ENCODE measurements at places on chromosomes 16 and 17.

DNA sequence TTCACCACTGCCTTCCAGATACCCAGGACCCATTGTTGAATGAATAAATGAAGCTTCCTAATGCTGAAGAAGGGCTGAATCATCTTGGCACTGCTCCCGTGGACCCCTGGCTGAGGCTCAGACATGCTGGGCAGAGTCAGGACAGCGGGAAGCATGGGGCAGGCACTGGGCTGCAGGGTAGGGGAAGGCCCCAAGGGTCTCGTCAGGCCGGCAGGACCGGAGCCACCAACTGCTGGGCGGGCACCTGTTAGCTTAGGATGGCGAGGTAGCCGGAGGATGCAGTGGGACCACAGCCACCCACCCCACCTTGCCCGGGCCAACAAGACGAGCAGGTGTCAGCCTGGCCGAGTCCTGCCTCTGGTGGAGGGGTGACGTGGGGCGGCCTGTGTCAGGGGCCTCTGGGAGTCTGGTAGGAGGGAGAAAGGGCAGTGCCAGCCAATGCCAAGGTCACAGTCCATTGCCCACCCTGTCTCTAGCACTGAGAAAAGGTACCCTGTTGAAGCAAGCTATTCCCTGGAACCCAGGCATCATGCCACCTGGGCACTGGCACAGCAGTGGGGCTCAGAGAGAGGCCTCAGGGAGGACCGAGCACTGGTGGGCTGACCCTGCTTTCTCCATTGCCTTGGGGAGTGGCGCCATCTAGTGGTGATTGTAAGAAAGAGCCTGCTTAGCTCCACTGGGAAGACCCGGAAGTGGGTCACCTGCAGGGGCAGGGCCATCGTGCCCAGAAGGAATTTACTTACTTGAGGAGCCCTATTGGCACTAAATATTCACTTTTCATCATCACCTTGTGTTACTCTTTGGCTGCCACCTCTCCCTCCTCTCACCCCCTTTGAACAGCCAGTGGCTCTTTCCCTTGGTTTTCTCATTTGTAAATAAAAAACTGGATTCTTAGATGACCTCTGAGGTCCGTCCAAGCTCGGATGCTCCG lies 3.0 kb upstream of the DLX3 start:
- peak; percentile 49 for DNase-seq

GRCh38 chr17:62933501-62934385 lies 32.3 kb upstream of the TANC2 start:
- no peak for DNase-seq

- DNase-seq: no peak
Observed at GRCh38 chr17:48554412-48555257, 9.7 kb upstream of the HOXB2 start.

GRCh38 chr16:17564856-17565255 lies 94.1 kb upstream of the XYLT1 start:
- DNase-seq: no peak

DNA sequence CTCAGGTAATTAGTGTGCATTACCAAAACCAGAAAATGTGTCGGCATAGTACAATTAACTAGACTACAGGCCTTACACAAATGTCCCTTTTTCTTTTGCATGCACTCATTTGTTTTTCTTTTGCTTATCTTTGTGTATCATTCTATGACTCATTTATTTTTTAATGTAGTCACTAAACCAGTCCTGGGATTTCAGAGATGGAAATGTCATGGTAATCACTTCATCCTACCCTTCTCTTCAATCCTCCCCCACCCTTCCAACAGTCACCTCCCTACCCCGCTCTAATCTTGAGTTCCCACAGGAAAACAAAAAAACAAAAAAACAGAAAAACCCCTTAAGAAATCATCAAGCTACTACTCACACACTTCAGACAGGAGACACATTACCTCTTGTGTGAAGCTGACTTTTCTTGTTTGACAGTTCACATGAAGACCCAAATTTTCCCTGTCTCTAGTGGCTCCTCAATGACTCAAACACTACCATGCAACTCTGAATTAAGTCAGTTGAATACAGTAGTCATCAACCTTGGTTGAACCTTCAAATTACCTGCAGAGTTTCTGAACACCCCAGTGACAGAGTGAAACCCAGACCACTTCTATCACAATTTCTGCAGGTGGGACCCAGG lies 242.4 kb upstream of the SALL1 start:
- no peak for DNase-seq

- DNase-seq: no peak
Observed at GRCh38 chr17:64378890-64379354, 11.7 kb downstream of the PECAM1 start.

GRCh38 chr17:30405161-30405560 lies 26.4 kb downstream of the CPD start:
- no peak for DNase-seq

- DNase-seq: no peak
Observed at GRCh38 chr17:40514013-40514875, 12.8 kb upstream of the TNS4 start.

GRCh38 chr17:41957031-41957868 lies 9.3 kb upstream of the CNP start:
- DNase-seq: no peak

GRCh38 chr16:87384162-87384874 lies 742 bp upstream of the FBXO31 start:
- no peak for DNase-seq

GRCh38 chr16:70745536-70746025 lies 55.4 kb downstream of the VAC14 start:
- DNase-seq: no peak

DNA sequence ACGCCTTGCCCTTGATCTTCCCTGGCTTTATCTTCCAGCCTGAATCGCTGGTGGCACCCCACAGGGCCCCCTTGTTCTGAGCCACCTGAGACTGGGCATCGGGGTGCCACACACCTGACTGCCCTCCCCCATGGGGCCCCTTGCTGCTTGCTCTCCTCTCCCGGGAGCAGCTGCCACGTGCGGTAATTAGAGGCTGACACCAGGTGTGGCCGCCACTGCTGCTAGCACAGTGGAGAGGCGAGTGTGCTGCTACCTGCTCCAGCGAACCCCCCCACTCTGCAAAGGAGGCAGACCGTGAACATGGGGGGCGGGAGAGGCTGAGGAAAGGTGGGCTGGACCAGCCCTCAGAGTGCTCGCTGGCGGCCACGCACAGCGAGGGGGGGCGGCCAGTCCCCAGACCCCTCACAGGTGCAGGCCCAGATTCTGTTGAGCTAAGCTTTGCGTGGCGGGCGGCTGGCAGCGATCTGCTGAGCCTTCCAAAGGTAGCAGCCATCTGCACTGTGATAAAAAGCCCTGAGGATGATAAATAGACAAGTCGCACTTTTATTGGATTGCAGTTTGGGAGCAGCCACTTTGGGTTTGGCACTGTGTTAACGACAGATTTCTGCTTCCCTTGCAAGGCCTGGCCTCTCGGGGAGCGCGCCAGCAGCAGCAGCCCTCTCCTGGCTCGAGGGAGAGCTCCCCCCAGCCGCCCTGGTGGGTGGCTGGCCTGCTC lies 167.9 kb upstream of the GSE1 start:
- DNase-seq: no peak

DNA sequence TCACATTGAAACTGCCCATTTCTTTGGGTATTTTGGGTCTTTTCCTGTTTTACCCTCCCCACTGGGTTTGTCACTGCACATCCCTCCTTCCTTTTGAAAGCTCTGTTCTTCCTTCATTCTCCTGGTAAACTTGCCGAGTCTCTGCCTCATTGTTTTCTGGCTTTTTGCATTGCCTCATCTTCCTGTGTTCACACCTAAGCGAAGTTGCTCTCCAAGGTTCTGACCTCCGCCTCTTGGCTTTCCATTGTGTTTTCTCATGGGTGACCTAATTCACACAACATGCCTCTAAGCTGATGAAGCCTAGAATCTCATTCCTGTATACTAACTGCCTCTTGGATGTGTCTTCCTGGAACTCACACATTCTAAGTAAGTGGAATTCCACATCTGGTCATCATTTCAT lies 1096.1 kb upstream of the EEF2KMT start:
- no peak for DNase-seq

DNA sequence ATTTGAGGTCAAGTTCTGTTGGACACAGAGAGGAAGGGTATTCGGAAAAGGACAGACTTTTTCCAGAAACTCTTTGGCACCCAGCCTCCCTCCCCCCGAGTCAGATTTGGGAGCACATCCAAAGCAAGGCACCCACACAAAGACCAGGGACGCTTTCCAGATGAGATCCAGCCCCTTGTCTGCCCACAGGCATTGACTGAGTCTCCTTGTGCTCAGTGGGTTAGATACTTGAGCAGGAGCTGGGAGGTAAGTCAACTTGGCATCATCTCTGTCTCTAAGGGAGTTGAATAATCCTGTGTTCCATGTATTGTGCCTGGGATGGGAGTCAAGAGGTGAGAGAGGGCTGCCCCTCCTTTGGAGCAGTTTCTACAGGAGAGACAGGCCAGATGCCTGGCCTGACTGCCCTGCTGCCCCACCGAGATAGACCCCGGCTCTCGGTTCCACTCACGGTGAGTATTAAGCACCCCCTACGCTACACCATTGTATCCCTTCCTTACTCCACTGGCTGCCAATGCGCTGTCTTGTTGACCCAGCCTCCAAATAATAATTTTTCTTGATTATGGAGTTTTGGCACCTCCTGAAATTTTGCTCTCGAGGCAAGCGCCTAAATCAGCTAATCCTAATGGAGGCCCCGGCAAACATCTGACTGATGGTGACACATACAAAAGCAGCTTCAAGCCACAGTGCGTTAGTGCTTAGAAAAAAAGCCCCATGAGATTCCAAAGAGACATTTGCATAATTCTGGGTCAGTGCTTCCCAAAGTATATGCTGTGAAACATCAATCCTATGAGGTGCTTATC lies 29.6 kb upstream of the MAP3K14 start:
- no peak for DNase-seq

DNA sequence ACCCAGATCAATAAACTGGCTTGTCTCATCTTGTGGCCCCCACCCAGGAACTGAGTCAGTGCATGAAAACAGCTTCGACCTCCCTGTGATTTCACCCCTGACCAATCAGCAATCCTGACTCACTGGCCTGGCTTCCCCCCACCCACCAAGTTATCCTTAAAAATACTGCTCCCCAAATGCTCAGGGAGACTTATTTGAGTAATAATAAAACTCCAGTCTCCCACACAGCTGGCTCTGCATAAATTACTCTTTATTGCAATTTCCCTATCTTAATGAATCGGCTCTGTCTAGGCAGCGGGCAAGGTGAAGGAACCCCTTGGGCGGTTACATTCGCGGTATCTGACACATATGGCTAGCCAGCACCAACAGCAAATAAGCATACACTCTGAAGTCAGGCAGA lies 9.8 kb upstream of the RABEP1 start:
- no peak for DNase-seq

GRCh38 chr16:86818671-86819532 lies 240.6 kb downstream of the FOXL1 start:
- DNase-seq: no peak

DNA sequence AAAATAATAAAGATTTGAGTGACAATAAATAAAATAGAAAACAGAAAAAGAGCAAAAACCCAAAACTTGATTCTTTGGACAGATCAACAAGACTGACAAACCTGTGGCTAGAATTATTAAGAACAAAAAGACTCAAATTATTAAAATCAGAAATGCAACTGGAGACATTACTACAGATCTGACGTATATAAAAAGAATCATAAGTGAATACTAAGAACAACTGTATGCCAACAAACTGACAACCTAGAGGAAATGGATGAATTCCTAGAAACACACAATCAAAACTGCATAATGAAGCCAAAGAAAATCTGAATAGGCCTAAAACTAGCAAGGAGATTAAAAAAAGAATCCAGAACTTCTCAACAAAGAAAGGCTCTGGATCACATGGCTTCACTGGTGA lies 47.4 kb downstream of the NETO2 start:
- DNase-seq: no peak

DNA sequence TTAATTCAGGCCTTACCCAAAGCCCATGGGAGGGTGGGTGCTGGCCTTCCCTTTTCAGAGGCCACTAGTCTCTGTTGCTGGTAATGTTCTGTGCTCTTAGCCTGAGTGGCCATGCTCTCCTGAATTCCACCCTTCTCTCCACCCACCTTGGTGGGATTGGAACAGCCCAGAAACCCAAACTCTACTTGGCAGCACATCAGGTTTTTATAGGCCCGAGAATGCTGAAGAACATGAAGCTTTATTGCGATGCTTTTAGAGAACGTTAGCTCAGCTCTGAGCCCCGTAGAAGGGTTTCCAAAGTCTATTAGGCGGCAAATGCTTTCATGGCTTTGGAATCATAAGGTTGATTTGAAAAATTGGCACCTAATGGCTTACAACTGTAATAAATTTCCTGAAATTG lies 209.3 kb downstream of the MSI2 start:
- DNase-seq: no peak

GRCh38 chr16:1010815-1011214 lies 29.2 kb downstream of the SOX8 start:
- DNase-seq: no peak

GRCh38 chr17:63447471-63448009 lies 1.4 kb upstream of the CYB561 start:
- no peak for DNase-seq

DNA sequence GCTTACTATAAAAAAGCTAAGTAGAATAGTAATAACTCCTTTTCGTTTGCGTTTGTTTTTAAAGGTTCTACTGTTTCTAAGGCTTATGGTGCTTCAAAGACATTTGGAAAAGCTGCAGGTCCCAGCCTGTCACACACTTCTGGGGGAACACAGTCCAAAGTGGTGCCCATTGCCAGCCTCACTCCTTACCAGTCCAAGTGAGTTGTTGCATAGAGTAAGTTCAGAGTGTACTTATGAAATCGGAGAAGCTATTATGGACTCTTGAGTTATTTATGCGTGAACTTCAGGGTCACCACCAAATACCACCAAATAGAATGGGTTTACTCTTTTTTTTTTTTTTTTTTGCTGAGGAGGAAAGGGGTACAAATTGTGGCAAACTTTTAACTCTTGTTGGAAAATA lies 45.8 kb downstream of the RPA1 start:
- no peak for DNase-seq

GRCh38 chr16:76195056-76195455 lies 82.1 kb upstream of the CNTNAP4 start:
- no peak for DNase-seq

DNA sequence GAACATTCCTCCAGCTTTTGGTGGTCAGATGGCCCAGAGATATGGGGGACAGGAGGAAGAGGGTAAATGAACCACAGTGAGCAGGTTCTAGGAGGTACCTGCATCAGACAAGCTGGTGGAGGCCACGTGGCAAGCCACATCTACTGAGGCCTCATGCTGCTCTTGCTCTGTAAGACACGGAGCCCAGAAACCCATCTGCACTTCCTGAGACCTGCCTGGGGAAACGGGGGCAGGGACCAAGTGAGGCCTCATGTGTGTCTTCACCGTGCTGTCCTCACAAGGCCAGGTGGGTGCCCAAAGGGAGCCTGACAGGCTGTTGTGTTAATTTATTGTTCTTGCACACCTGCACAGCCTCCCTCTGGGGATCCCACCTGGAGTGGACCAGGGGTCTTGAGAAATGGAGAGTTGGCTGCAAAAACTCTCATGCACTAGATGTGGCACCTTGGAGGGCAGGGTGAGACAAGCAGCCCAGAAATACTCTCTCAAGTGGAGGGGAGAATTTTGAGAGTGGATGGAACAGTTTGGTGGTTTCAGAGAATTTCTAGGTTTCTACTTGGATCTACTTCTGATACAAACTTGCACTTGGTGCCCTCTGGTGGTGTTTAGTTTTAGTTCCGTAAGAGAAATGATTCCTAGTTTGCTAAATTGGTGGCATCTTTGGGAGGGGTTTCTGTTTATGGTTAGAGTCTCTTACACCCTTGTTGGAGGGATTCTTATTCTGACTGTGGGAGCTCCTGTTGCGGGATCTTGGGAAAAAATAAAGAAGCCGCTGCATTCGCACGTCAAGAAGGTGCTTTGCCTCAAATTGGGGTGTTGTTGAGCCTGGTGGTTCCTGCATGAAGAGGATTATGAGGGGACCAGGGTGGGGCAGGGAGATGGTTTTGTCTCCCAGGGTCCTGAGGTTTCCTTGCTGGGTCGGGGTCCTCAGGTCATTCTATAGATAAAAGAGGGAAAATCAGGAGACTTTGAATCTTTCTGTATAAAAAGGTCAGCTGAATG lies 47.5 kb downstream of the SLC6A2 start:
- peak; percentile 29 for DNase-seq

Measured in fibroblast of skin of left biceps (primary cell).